ENCODE measurements at places on chromosomes 5 and 9. TPM values are rescaled to one million over a fixed set of nuclear protein-coding genes. Genes with fewer than 3 reads are reported as not detected.
A peak's percentile ranks its signal among the peaks of the same experiment; 100 is the strongest.

DNA sequence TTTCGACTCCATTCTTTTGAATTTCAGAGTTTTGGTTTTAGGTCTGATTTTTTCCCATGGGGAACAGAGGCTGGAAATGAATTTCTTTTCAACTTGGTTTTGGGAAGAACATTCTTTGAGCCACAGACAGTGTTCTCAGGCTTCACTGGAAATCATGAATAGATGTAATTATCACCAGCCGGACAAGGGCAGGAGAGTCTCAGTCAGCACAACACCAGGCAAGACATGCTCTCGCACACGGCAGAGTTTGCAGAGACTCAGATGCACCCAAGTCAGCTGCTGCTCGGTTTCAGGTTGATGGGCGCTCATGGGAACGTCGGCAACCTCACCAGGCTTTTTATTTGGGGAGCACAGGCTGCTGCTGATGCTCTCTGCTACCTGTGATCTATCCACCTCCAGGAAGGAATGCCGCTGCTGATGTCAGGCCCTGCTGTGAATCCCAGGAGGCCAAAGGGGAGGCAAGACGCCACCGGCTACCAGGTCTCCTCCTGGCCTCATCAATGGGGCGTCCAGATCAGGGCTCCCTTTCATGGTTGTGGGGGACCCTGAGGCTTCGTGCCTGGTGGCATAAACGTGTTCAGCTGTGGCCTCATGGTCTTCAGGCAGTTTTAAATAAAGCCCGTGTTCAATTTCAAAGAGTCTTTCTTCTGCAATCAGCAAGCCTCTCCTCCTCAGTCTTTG is 332.3 kb upstream of the IRX4 start:
- DNase-seq, result no peak

DNA sequence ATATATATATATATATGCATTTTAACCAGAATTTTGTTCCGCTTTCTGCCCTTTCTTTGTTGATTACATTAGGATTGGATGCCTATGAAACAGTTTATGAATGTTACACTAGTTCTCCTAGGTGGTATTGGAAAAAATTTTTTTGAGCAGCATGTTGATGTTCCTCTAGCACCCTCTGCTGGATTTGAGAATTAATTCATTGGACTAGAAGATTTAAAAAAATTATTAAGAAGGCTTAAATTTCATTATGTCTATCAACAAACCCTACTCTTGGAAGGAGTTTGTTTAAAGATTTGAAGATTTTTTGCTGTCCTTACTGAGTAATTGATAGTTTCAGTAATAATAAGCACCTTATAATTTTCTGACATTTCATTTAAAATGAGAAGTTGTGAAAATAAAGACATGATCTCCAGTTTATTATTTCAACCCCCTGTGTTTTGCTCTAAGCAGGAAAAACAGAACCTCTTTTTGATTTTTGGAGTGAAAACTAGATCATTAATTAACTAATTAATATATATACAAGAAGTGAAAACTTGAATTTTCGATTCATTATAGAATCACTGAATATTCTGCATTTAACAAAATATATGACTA is 89.6 kb downstream of the CCDC171 start:
- DNase-seq, result peak; percentile 5

- no peak for DNase-seq
Measured at GRCh38 chr5:140292212-140293036, 10.5 kb downstream of the PFDN1 start.

GRCh38 chr5:131371835-131372234 is 108.0 kb downstream of the CDC42SE2 start:
- DNase-seq, result no peak

- no peak for DNase-seq
Measured at GRCh38 chr9:71524516-71524915, 243.8 kb downstream of the CEMIP2 start.

DNA sequence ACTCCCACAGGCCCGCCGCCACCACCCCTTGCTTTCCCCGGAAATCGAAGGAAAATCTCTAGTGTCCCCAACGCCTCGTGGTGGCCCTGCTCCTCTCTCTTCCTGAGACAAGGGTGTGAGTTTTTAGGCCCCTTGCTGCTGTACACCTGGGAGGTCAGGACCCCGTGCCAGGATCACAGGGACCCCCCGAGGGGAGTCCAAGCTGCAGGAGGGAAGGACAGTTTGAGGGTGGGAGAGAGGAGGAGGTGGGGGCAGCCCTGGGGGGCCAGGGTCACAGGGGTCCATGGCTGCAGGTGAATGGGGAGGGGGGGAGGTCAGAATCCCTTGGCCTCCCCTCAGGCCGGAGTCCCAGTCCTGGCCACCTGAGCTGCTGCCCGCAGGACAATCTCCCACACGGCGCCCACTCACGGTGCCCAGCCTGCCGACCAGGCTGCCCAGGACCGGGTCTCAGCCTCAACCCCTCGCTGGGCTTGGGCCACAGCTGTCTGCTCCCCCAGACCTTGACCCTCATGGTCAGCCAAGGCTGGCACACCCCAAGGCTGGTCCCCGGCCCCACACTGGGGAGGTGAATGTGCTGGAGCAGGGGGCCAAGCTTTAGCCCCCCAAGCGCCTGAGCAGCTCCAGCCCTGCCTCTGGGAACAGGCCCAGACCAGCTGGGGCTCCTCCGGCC is 19.9 kb downstream of the TPPP start:
- DNase-seq, result no peak

DNA sequence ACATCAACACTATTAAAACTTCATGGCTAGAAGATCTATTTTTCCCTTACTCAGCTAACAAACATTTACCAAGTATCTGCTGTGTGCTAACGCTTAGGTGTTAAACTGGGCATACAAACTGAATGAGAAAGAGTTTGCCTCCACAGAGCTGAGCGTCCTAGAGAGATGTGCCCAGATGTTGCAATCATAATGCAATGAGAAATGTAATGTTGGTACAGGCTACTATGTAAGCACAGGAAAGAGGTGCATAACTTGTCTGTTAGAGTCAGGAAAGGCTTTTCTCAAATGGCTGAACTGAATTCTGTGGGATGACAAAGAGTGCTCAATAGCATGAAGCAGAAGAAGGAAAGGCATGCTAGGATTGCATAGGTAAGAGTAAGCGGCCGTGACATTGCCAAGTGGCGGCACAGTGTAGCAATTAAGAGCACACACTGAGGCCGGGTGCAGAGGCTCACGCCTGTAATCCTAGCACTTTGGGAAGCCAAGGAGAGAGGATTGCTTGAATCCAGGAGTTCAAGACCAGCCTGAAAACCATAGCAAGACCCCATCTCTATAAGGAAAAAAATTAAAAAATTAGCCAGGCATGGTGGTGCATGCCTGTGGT is 137.8 kb downstream of the MEF2C start:
- DNase-seq, result no peak

DNA sequence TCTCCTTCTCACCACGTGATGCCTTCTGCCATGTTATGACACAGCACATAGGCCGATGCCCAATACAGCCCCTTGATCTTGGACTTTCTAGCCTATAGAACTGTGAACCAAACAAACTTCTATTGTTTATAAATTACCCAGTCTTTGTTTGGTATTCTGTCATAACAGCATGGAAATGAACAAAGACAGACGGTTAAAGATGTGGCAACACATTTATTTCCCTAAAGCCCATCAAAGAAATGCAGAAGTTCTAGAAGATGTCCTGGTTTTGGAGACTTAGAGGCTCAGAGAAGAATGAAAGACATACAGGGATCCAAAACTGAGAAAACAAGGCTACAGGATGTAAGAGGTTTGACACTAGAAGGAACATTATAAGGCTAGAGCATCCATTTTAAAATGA is 600.8 kb upstream of the DAB2 start:
- no peak for DNase-seq

DNA sequence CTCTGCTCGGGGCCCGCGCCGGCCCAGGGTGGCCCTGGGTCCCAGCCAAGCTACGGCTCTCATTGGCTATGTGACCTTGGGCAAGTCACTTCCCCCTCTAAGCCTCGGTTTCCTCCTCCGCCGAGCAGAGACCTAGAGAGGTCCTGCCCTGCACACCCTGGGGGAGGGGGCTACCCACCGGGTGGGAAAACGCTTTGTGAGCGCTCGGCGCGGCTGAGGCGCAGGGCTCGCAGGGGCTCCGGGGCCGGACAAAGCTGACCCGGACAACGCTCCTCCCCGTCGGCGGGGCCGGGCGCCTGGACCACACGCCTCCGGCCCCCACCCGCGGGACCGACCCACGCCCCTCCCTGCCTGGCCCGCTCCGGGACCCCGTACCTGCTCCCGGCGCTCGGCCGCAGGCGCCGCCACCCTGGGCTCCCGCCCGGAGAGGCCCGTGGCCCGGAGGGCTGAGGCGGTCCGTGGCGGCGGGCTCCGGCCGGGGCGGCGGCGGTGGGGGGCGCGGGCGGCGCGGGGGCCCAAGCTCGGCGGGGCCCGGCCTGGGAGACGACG is 85.7 kb upstream of the MELK start:
- no peak for DNase-seq

DNA sequence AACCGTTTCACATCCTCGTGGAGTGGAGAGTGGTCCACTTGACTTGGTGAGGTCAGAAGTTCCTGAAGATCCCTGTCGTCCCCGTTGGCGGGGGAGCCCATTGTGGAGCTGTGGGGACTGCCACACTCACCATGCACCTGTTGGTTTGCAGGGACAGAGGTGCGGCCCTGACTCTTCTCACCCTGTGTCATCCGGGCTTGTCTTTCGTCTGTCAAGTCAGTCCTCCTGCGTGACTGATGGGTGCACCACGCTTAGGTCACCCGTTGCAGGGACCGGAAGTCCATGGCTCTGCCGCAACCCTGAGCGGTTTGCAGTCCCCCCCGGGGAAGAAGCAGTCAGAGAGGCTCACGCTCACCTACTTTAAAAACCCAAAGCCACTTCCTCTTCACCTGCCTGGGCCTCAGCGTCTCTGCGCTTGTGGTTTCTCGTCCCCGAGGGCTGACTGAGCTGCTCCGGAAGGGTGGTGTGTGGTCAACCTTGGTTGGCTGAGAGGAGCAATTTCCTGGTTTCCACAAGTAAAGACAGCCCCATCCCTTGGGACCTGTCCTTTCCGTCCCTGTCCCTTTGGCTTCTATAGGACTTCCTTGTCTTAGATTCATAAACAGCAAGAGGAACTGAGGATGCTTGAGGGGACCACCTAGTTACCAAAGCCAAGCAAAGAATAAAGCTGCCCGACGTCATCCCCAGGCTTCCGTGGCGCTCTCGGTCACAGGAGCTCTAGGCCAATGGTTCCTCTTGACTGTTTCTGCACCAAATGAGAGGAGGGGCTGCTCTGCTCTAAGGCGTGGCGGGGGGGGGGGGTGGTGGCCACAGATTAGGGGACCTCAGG is 53.2 kb downstream of the USP20 start:
- no peak for DNase-seq

DNA sequence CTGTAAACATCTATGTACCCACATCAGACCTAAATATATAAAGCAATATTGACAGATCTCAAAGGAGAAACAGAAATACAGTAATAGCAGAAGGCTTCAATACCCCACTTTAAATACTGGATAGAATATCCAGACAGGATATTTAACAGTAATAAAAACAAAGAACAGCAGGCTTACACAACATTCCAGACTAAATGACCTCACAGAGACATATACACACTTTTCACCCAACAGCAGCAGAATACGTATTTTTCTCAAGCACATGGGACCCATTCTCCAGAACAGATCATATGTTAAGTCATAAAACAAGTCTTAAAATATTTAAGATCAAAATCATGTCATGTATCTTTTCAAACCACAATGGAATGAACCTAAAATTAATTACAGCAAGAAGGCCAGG is 76.8 kb downstream of the CAMSAP1 start:
- no peak for DNase-seq

DNA sequence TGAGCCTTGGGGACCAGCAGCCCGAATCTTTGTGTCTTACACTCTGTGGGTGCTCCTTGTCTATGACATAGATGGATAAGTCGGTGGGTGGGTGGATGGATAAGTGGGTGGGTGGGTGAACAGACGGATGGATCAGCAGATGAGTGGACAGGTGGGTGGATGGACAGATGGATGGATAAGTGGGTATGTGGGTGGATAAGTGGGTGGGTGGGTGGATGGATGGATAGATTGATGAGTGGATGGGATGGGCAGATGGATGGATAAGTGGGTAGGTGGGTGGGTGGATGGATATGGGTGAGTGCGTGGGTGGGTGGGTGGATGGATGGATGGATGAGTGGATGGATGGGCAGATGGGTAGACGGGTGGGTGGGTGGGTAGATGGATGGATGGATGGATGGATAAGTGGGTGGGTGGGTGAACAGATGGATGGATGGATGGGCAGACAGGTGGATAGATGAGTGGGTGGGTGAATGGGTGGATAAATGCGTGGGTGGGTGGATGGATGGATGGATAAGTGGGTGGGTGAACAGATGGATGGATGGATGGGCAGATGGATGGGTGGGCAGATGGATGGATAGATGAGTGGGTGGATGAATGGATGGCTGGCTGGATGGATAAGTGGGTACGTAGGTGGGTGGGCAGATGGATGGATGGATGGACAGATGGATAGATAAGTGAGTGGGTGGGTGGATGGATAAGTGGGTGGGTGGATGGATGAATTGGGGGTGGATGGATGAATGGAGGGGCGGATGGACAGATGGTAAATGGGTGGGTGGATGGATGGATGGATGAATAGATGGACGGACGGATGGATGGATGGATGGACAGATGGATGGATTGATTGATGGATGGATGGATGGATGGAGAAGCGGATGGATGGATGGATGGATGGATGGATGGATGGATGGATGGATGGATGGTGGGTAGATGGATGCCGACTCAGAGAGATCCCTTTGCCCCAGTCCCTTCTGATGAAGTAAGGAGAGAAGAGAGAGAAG is 121.2 kb downstream of the VAV2 start:
- no peak for DNase-seq

DNA sequence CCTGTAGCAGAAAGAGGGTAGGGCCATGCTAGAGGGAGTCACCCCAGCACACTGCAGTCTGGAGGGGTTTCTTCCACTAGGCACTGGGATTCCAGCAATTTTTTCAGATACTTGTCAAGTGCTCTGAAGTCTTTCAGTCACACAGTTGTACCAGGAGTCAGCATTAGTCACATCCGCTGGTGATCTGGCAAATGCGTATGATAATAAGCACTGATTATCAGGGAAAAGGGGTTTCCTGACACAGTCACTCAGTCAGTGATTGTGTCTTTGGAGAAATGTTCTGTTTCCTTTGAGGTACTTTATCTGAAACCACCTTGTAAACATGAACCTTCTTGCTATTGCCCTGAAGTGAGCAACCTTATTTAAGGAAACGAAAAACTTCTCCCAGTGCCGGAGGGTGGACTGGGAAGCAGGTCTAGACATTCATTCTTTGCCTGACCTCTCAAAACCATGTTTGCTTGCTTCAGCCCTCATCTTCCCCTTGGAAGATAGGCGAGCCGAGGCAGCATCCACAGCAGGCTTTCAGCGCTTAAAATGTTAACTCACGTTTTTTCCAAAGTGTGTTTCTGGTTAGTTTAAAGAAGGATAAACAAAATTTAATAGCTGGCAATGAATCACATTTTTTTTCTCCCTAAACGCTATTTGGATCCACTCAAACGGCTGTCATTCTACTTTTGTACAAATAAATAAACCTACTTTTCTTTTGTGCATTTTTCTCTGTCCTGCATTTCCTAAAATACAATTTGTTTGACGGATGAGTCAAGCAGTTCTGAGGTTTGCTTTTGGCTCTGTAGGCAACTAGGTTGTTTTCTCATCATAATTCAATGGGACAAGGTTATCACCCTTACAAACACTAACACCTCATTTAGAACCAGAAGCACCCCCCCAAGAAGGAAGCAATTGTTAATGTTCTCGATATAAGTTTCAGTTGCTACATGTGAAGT is 77.7 kb downstream of the FOXD1 start:
- DNase-seq, result peak; percentile 98

The SLC6A7 gene
- total RNA-seq, result not detected

GRCh38 chr5:434443-435146 is 8.4 kb upstream of the EXOC3 start:
- DNase-seq, result no peak

All from kidney epithelial cell (primary cell).